ENCODE measurements at places on chromosomes 5 and 9.

GRCh38 chr5:36055984-36056383 is 10.7 kb downstream of the UGT3A2 start:
- no peak for DNase-seq

DNA sequence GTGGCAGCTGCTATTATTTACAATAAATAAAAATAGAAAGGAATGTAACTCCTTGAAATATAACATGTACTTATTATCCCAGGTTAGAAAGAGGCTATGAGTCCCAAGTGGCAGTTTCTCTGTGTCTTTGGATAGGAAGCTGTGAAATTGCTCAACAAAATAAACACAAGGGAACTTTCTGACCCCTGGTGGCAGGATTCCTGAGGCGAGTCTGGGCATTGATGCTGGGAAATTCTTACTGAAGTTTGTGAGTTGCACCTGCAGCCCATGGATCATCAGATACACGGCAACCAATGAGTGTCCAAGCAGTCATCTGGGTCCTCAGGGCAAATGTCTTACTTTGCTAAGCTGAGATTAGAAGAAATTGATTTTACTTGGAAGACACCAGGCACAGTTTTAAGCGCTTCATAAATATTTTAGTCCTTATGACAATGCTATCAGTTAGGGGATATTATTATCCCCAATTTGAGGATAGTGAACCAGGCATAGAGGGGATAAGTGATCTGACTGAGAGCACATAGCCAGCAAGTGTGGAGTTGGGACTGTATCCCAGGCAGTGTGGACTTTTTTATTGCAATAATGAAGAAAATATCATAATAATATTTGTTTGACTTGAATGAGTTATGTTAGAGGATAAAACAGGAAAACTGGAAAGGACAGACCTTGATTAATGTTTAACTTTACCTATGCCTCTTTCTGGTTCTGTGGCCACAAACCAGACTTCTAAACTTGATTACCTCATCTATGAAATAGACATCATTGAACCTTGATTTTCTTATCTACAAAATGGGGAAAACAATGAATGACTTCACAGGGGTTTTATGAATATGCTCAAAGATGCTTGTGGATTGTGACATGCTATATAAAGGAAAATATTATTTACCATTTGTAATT is 265.5 kb upstream of the ADAMTSL1 start:
- DNase-seq = peak; percentile 53

DNA sequence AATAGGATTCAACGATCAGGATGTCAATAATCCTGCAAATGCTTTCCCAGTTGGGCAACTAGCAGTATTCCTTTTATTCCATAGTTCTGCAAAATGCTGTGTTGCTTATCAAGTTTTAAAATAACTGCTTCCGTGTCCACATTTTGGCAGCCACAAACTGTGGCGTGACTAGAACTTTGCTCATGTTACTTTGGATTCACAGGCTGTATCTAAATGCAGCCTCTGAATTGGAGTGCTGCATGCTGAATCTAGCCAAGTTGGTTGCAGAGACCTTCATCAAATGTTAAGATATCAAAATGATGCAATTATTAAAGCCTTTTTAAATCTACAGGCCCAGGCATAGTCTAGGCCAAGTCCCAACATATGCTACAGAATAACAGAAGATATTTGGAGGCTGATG is 249.2 kb downstream of the NR2F1-AS1 start:
- no peak for DNase-seq

GRCh38 chr5:98050583-98050982 is 722.9 kb upstream of the RGMB start:
- DNase-seq = peak; percentile 7

GRCh38 chr5:163506095-163506457 is 657 bp downstream of the MAT2B start:
- DNase-seq = no peak

GRCh38 chr5:54045077-54045792 is 265.1 kb downstream of the ARL15 start:
- DNase-seq = no peak

DNA sequence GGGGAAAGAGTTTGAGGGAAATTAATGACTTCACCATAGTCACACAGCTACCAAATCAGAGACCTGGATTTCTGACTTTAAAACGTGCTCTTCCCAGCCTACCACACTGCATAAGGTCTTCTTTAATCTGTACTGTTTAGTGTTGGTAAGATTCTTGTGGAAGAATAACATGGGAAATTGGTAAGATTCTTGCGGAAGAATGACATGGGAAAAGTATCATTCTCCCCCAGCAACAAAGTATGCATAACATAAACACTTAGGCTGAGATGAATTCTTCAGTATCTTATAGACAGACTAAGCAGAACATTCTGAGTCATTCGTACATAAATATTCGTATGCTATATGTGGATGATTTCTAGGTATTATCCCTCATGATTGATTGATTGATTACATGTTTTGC is 170.4 kb downstream of the FOCAD start:
- DNase-seq = no peak

DNA sequence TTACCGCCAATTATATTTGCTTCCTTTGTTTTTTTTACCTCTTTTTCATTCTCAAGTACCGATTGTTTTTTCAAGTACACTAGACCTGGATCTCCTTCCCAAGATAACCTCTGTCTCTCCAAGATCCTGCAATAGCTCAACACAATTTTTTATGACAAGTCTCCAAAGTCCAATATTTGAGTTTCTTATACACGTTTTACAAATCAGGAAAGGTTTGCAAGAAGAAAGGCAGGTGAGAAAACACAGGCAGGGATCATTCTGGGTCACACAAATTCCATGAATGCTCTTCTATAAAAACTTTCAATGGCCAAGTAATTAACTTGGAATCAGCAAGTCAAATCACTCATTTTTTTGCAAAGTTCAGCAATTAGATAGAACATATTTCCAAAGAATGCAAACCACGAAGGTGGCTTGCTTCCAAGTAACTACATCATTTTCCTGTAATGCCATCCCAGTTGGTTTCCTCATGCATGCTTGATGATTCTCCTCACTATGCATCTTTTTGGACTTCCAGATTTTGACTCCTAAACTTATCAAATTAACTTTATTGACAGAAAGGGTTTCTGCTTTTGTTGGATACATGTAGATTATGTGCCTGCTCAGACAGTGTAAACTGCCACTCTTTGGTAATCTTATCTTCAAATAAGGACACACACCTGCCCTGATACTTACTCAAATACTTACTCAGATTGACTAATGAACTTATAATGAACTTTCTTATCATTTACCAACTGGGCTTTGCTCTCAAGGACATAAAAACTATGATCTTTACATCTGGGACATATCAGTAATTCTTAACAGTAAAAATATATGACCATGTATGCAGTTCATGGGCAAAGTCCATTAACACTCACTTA is 24.7 kb upstream of the IFNE start:
- DNase-seq = no peak

GRCh38 chr5:18653216-18653752 is 1019.0 kb downstream of the TAF11L14 start:
- no peak for DNase-seq

- no peak for DNase-seq
Observed at GRCh38 chr5:154278908-154279307, 88.4 kb downstream of the GALNT10 start.

DNA sequence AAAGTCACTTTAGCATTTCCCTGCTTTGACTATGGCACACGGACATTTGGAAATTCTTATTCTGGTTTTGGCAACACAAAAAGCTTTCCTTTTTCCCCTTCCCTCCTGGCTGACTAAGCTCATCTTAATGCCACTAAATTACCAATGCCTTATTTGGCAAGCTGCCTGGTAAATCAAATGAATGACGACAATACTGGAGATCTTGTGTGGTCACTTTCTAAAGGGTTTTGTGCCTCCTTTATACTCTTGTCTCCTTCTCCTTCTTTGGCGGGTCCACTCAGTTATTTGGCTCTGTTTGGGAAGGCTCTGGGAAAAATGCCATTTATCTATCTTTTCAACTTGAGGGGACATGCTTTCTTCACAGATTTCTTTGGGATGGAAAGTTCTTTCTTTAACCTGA is 34.9 kb downstream of the SH3GL2 start:
- no peak for DNase-seq

DNA sequence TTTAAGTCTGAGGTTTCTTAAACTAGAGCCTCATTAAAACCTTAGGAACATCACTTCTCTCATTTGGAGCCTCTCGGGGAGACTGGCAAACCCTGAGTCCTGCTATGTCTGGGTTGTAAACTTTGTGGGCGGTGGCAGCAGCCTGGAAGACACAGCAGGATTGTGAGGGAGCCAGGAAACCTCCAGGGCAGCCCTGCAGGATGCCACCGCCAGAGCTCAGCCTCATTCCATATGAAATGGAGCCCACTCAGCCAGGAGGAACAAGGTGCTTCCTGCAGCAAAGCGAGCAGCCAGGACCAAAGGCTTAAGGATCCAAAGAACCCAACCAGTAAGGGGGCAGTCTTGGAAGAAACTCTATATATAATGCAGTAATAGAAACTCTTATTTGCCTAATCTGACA is 37.9 kb upstream of the IDNK start:
- DNase-seq = no peak

DNA sequence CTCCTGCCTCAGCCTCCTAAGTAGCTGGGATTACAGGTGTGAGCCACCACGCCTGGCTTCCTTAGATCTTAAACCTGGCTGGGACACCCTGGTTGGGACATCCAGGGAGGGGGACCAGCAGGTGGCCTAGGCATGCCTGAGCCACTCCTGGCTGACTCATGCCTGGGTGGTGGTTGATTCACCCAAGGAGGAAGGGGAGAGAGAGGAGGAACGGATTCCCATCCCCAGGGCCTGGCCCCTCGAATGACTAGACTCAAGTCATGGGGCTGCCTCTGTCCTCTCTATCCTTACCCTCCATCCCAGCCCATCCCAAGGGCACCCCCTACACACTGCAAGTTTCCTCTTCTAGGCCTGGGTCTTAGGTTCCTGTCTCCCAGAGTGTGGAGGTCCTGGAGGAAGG is 12.7 kb downstream of the EEIG1 start:
- DNase-seq = peak; percentile 36

DNA sequence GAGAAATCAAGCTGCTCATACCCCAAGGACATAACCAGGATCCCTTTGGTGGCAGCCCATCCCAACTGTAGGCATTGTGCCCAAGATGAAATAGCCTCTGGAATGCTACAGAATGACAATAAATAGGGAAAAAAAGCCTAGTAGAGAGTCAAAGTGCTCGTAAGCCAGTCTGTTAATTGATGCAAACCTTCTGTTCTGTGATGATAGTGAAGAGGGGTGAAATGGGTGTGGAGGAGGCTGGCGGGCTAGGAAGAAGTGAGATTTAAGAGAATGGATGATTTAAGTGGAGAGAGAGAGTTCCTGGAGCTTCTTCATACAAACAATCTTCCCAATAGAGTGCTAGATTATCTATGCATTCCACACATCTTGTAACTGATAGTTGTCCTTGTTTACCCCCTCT is 301.0 kb upstream of the PCSK5 start:
- no peak for DNase-seq

DNA sequence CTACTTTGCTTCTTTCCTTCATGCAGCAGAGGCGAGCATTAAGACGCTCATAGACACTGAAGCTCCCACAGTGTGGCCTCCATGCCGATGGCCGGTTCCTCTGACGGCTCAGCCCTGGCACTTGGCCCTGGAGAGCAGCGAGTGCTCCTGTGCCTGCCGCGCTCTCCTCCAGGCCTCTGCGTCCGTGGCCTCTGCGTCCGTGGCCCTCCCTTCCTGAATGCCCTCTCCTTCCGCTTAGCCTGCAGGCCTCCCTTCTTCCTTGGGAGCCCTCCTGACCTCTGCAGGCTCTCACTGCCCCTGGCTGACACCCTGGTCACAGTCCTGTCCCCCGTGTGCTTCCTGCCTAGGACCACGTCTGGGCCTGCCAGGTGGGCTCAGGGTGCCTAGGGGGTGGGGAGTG is 92.8 kb downstream of the ZNF354C start:
- DNase-seq = no peak

- peak; percentile 63 for DNase-seq
Observed at GRCh38 chr5:76406014-76406413, 2.9 kb downstream of the IQGAP2 start.

- DNase-seq = peak; percentile 38
Observed at GRCh38 chr5:174581479-174581878, 142.9 kb upstream of the MSX2 start.

DNA sequence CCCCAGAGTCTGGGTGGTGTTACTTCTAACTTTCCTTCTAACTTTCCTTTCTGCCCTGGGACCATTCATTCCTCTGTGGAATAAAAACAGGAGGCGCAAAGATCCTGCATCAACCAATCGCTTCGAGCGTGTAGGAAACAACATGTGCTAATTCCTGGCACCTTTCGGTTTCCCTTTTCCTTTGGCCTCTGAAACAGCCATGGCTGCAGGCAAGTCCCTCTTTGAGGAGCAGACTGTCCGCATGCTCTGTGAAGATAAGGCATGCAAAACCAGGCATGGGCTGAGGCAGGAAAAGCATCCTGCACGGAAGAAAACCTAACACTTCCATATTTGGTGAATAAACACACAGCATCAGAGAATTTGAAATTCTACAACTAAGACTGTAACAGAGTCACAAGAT is 128.3 kb downstream of the HSD17B3 start:
- DNase-seq = no peak

DNA sequence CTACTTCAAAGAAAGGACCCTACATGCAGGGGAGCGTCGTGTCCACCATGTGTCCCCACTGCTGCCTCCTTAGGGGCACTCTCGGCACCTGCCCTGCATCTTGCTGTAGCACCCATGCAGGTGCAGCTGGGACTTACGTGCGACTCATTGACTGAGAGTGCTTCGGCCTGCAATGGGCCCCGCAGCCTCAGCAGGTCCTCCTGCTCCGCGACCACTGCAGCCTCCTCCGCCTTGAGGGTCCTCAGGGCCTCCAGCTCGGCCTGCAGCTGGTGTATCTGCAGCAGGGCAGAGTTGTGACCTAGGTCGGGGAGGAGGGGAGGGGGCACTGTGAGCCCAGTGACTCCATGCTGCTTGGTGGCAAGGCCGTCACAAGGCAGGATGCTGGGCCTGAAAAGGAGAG is 27.1 kb downstream of the ARPC5L start:
- DNase-seq = no peak

DNA sequence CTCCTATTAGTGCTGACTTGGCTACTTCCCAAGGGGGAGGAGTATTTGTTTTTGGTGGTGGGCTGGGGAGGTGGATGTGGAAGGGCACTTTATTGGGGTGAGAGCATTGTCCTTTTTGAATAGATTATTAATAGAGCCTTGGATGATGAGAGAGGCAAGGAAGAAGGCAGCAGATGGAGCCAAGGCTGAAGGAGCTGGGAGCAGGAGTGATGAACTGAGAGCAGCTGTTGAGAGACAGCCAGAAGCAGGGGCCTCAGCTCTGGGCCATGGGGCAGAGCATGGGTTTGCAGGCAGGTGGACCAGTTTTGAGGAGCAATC is 29.6 kb downstream of the RGS3 start:
- no peak for DNase-seq

DNA sequence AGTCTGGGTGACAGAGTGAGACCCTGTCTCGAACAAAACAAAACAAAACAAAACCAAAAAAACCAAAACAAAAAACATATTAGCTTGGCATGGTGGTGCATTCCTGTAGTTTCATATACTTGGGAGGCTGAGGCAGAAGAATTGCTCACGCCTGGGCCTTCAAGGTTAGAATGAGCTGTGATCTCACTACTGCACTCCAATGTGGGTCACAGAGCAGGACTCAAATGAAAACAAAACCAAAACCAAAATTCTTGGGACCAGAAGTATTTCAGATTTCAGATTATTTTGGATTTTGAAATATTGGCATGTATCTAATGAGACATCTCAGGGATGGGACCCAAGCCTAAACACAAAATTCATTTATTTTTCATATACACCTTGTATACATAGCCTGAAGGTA is 80.2 kb downstream of the TMC1 start:
- DNase-seq = no peak

GRCh38 chr5:100803397-100803796 is 99.7 kb downstream of the ST8SIA4 start:
- no peak for DNase-seq
